NCI-H460 (cell line): ENCODE measurements at places on chromosomes 1 and 21.

DNA sequence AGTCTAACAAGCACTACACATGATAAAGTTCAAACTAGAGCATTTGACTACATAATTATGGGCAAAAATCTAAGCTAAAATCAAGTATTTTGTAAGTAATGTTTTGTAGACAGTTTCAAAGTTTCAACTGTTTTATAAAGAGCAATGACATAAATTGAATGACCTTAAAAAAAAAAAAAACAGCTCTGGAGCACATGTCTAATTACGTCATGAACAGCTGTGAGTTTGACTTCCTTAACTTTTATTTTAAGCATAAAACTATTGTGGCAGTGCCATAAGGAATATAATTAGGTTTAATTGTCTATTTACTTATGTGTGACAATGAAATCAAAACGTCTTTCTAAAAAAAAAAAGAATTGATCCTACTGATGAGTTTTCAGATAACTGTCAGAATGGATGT, 272.5 kb upstream of the LRRC7 start:
- no peak for DNase-seq

DNA sequence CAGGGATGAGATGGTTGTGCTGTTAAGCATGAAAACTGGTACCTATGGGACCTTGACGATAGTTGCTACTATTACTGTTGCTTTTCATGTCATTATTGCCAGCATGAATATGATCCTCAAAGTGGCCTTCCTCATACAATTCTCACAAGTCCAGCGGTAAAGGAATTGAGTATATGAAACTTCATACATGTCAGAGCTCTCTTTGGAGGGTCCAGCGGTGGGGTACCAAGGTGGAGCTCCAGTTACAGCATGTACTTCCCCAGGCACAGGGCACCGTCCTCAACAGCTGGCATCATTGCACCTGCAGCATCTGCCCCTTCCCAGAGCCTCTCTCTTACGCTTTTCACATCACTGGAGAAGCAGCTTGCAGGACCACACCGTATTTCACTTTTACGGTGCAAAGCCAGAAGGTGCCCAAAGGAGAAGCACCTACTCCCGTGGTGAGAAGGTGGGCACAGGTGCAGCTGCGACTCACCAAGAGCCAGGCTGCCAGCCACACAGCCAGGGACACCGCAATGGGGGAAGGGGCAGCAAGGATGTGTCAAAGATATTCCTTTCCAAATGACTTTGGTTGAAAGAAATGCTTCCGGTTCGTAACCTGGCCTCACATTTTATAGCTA, 166.4 kb upstream of the IRF2BP2 start:
- no peak for DNase-seq

DNA sequence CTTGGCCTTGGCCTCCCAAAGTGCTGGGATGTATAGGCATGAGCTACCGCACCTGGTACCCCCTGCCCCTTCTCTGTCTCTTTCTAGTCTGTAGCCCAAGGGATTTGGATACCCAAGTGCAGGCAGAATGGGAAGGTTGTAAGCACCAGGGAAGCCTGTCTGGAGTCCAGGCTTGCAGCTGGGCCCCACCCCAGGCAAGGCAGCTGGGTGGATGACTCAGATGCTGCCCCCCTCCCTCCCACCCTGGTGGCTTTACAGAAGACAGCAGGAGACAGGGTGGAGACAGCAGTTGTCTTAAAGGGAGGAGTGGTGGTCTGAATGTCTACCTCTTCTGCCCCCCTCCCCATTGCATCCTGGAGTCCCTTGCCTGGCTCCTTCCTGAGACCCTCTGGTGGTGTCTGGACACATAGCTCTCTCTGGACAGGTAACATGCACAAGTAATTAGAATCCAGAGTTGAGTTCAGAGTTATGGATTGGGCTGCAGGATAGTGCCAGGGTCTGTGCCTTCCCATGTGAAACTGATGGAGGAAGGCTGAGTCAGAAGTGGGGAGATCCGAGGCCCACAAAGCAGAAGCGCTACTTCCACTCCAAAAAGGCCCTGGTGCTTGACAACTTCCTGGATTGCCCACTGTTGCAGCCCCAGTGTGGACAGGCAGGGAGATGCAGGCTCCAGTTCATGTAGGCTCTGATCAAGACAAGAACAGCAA, 5.1 kb downstream of the LMNA start:
- DNase-seq: no peak

GRCh38 chr1:17192394-17193221, 12.3 kb upstream of the PADI1 start:
- DNase-seq: no peak

- no peak for DNase-seq
Measured at GRCh38 chr1:220628431-220628830, 61.7 kb upstream of the C1orf115 start.

DNA sequence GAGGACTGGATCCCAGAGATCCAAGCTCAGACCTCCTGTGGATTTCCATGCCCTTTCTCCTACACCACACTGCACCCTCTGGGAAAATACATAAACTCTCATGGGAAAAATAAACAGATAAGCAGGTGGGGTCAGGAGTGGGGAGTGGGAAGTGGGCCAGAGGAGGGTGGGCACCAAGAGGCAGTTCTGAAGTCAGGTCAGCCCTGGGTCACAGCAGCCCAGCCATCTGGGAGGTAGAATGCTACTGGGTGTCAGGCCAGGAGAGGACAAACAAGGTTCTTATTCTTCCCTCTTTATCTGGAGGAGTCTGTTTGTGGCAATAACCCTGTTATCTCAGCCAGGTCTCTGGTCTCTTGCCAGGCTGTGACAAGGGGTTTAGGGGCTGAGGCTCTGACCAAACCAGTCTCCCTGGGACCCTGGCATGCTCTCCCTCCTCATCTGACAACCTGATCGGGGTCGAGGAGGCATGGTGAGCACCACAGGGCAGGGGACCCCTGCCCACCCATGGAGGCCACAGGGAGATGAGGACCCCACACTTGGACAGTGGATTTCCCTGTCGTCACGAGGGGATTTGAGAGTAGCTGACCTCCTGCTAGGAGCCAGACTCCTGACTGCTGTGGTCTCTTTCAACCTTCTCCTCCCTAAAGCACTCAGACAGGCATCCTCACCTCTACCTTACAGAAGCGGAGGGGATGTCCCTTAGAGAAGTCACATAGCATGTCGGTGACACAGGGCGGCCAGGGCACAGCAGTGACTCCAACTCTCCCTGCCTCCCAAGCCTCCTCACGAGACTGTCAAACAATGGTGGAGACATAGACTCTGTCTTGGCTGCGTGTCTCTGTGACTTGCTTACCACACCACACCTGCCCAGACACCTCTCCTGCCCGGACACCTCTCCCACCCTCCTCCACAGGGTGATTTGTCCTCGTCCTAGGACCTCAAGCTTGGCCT, 51.3 kb upstream of the IFFO2 start:
- no peak for DNase-seq

- no peak for DNase-seq
Measured at GRCh38 chr1:29956349-29957030, 720.2 kb downstream of the PTPRU start.

- no peak for DNase-seq
Measured at GRCh38 chr1:23129846-23130245, 38.8 kb downstream of the LUZP1 start.

GRCh38 chr1:9239622-9240401, 5.2 kb downstream of the H6PD start:
- DNase-seq: no peak

DNA sequence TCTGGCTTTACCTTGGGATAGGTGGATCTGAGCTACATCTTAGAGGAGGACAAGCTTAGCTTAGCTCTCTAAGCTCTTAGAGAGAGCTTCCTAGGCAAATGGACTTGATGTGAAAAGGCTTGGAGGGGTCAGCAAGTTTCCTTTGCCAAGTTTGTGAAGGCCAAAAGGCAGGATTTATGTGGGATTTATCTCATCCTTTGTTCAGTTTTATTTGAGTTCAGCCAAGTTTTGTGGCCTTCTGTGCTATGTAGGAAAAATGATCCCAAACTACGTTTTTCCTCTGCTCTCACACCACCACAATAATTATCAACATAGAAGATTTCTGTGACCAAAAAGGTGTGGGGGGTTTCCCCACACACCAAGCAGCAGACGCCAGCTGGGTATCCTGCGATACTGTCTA, 26.0 kb upstream of the RNF11 start:
- no peak for DNase-seq

DNA sequence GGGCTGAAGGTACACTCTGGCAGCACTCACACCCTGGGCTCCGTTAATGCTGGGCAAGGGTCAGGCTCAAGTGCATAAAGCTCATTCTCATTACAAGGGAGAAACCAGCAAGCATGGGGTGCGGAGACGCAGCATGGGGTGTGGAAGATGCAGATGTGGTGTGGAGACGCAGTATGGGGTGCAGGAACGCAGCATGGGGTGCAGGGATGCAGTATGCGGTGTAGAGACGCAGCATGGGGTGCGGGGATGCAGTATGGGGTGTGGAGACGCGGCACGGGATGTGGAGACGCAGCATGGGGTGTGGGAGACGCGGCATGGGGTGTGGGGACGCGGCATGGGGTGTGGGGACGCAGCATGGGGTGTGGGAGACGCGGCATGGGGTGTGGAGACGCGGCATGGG, 390.7 kb downstream of the NPHP4 start:
- no peak for DNase-seq

- DNase-seq: no peak
Measured at GRCh38 chr1:19892628-19893168, 10.5 kb downstream of the OTUD3 start.

DNA sequence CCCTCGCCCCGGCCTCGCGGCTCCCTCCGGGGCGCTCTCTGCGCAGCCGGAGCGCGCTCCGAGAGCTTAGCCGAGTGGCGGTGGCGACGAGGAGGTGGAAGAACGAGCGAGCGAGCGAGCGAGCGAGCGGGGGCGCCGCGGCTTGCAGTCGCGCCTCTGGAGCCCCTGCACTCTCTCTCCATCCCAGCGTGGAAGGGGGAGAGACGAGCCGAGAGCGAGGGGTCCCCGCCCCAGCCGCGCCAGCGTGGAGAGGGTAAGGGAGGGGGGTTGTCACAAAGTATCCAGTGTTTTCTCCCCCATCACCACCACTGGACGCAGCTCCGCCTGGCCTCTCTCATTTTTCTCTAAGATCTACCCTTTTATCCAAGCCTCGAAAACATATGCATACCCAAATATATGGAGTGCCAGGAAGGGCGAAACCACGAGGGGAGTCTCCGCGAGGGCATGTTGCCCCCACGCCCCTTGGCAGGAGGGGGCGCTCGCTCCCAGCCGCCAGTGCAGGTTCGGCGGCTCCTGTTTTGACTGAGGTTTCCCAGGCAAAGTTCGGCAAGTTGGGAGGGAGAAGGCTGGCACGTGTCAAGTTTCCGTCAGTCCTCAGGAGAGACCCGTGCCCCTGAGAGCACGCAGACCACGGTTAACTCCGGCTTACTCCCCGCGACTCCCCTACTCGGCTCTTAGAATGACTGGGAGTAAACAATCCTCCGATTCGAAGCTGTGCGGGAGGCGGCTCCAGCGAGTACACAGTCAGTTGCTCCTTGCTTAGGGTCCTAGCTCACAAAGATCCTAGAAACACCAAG, 569 bp upstream of the DAB1 start:
- peak; percentile 38 for DNase-seq

GRCh38 chr1:212976586-212976985, 26.2 kb downstream of the VASH2 start:
- no peak for DNase-seq

- no peak for DNase-seq
Measured at GRCh38 chr1:236692128-236692527, 5.8 kb downstream of the ACTN2 start.
